ENCODE measurements at places on chromosomes 7 and 10.

DNA sequence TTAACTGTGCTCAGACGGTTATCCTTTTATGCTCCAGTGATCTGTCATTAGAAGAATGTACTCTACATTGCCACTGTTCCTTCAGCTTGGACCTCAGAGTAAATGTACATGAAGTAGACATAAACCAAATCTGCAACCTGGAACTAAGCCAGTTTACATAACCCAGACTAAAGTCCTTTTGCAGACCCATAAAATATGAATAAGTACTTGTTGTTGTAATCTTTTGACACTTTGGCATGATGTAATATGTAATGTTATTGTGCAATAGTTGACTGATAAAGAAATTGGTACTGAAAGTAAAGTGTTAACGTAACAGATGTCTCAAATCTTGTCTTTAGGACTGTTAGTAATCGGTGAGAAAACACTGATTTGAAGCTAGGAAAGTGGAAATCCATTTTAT, 115.8 kb upstream of the SORCS1 start:
- peak; percentile 1 for DNase-seq

- DNase-seq, result peak; percentile 7
These were observed 128.6 kb downstream of the OAT start for GRCh38 chr10:124289851-124290795.

DNA sequence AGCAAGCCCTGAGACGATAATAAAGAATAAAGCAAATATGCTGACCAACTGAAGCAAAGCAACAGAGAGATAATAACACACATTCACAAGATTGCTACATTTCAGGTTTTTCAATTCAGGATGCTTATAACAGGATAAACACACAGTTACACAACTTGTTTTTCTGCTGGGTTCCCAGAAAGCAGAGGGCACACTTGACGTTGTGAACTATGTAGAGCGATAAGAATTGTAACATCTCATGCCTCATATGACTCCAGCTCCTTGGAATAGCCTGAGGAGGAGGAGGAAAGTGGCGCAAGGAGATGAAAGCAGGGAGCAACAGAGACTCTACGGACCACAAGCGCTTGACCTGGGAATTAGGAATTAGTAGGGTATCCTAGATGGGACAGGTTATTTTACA, 201.7 kb downstream of the SKAP2 start:
- no peak for DNase-seq

DNA sequence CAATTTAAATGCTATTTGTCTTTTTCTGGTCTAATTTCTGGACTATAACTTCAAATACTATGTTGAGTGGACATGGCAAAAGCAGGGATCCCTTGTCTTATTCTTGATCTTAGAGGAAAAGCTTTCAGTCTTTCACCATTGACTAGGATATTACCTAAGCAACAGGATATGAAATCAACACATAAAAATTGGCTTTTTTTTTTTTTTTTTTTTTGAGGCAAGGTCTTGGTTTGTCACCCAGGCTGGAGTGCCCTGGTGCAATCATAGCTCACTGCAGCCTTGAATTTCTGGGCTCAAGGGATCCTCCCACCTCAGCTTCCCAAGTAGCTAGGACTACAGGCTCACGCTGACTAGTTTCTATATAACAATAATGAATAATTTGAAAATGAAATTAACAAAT, 90.8 kb downstream of the JMJD1C start:
- no peak for DNase-seq

GRCh38 chr10:72233621-72234020, 17.5 kb upstream of the ASCC1 start:
- DNase-seq, result no peak

DNA sequence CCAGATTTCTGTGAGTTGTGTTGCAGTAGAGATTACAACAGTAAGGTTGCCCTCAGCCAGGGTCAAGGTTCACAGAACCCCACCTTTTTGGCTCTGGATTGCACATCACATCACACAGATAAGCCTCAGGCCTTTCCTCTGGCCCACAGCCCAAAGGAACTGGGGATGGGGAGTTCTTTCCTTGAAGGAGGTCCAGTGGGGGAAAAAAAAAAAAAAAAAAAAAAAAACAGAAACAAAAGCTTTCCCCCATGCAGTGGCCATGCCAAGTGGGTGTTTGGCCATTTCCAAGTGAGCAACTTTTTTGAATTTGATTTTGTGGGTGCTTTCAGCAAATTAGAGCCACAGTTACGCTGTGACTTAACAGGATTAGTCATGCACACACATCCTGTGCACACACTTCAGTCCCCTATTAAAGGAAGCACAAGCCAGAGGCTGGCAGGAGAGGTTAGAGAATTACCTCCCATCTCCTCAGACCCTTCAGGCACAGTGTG, 79.3 kb upstream of the NANOS1 start:
- DNase-seq, result peak; percentile 4

GRCh38 chr7:147915781-147916180, 674.8 kb upstream of the C7orf33 start:
- no peak for DNase-seq

- DNase-seq, result no peak
These were observed 12.0 kb upstream of the KLHL7 start for GRCh38 chr7:23093546-23093945.

- DNase-seq, result peak; percentile 29
These were observed 257.7 kb upstream of the SP8 start for GRCh38 chr7:21044384-21044783.

DNA sequence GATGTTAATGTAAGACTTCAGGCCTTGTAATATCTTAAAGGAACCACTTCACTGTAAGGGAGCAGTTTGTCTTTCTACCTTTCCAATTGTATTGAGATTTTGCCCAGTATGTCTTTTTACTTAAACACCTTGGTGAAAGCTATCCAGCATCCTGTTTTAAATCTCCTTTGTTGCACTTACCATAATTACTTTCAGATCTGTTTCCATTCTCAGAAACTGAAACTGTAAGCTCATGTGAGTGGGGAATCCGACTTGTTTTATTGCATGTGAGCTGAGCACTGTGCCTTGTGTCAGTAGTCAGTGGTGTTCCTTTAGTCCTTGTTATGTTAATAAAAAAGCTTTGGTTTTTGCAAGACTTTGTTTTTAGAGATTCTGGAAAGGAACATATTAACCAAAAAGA, 42.2 kb downstream of the BMPR1A start:
- DNase-seq, result peak; percentile 6

- DNase-seq, result no peak
These were observed 49.8 kb downstream of the SPOCK2 start for GRCh38 chr10:72038458-72039001.

- DNase-seq, result no peak
These were observed 57.3 kb downstream of the MKX start for GRCh38 chr10:27688276-27688675.

DNA sequence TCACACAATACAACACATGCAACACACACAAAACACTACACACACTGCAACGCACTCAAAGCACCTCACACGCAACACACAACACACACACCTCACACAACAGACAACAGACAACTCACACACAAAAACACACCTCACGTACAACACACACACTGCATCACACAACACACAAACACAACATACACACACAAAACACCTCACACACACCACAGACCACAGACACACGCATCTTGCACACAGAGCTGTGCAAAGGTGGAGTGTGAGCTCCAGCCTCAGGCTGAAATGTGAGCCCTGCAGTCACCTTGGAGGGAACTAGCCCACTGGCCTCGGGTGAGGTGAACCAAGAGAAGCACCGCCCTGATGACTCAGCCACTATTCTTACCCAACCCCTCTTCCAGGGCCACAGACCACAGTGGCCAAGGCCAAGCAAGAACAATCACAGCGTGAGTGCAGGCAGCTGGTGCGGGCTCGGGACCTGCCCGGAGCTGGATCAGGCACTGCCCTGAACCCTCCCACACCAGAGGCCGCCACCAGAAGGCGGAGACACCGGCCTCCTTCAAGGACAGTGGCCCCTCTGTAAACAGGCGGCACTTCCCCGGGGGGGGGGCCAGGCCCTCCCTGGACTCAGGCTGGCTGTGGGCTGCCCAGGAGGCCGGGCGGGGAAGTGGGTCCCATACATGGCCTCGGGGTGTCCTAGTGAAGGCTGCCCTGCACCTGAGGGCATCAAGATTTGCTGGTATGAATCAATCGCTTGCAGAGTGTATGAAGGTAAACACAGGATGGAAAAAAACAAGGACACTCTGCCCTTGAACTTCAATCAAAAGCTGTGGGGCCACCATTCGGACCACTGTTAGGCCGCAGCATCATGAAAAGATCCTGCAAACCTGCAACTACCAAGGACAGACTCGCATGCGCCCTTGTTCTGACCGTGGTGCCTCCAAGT, 106.7 kb downstream of the TNS3 start:
- DNase-seq, result peak; percentile 89

DNA sequence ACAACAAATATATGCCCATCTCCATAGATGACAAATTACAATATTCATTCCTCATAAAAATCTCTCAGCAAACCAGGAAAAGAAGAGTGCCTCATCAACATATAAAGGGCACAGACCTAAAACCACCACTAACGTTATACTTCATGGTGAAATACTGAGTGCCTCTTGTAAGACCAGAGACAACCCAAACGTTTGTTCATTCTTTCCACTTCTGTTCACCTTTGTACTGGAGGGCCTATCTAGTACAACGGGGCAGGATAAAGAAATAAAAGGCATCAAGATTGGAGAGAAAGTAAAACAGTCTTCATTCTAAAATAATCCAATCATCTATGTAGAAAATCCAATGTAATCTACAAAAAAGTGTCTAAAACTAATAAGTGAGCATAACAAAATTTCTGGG, 79.1 kb downstream of the LARP4B start:
- DNase-seq, result no peak

DNA sequence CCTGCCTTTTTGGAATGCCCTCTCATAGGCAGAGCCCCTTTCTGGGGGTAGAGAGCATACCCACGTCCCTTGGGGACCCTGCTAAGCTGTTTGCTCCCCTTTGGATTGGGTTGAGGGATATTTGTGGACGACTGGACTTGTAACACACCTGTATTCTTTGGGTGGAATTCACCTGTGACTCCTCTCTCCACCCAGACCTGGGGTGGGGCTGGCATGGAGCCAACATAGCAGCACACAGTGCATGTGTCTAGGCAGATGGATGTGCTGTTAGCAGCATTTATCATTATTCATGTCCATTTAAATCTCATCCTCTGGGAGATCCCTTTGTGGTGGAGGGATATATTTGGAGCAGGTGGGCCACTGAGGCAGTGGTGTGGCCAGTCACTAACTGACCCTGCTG, 51.0 kb downstream of the CDH23 start:
- DNase-seq, result peak; percentile 20

DNA sequence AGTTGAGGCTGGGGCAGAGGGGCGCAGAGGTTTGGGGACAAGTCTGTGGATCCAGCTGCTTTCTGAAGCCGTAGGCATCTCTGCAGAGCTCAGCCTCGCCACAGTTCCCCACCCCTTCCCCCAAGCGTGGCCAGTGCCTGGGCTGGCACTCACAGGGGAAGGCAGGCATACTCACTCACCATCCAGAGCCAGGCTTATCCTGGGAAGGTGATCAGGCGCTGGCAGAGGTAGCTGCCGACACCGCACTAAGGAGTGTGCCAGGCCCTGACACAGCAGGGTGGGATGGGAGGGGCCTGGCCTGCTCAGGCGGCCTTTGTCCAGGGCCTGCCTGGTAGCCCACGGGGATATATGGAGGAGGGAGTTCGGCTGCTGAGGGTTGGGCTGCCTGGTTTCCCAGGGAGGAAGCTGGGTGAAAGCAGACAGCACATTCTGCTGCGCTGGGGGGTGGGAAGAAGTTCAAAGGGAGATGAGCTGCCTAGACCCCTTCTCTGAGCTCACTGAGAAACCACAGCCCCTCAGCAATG, 15.9 kb downstream of the VSIR start:
- peak; percentile 60 for DNase-seq

GRCh38 chr7:151839451-151839921, 37.4 kb downstream of the PRKAG2 start:
- DNase-seq, result no peak

DNA sequence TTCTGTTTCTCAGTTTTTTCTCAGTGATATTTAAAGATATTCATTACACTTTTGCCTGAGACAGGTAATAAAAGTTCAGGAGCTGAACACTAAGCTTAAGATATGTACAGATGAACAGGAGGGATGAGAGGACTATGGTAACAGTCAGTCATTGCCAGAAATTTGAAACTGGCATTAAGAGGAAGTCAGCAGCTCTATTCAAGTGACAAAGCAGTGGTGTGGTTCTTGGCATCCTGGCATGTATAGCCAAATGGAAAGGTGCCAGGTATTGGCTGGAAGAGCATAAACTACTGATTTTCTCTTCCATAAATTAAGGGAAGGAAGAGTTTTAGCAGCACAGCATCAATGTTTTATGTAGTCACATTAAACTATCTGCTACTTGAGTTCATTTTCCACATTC, 22.7 kb downstream of the HOXA1 start:
- peak; percentile 95 for DNase-seq

DNA sequence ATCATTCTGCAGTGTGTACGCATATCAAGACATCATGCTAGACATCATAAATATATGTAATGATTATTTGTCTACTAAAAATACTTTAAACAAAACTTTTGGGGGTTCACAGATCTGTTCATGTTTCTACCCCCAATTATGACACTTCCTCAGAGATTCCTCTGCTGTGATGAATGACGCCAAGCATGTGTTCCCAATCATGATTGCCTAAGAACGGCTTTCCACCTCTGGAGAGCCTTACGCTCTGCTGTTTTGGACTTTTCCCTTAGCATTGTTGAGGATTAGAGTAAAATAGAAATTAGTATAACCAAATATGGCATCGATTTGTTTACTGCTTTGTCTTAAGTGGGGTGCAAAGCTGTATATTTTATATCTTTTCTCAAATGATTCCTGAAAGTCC, 236.3 kb upstream of the IGFBP3 start:
- no peak for DNase-seq

DNA sequence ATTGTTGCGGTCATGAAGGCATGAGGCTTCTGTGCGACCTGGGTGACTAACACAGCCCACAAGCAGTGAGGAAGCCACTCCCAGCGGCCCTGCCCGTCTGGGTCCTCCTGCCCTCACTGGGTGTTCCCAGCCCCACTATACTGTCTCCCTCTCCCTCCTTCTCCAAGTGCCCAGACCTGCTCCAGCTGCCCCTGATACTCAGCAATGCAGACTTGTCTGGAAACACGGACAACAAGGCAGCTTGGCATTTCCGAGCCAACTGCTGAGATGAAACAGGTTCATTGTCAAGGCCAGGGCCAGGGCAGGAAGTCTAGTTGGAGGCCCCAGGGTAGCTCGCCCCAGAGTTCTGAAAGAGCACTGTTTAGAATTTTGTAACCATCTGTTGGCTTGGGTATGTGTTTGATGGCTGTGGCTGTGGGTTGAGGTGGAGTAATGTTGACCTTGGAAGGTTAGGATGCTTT, 95.7 kb downstream of the RBM20 start:
- no peak for DNase-seq

- DNase-seq, result peak; percentile 93
These were observed 174.6 kb downstream of the AUTS2 start for GRCh38 chr7:69772718-69773436.

Measured in NCI-H69 (cell line).